Activated naive CD8-positive, alpha-beta T cell treated with anti-CD3 and anti-CD28 coated beads, Interleukin-2, amount 10 ng/mL, durations not matched to agents 7 days and 5 days (primary cell): ENCODE measurements at places on chromosomes 2 and 18. TPM values are rescaled to one million over a fixed set of nuclear protein-coding genes. Genes with fewer than 3 reads are reported as not detected.

FRZB gene
- total RNA-seq = not detected

RUFY4 gene
- total RNA-seq = 3.0 TPM

- H3K4me3 ChIP-seq = no peak overlapping the region
- peaks cover 5% of the 10 kb centered on the region for H3K36me3 ChIP-seq
- no peak for DNase-seq
- peaks cover 2% of the 10 kb centered on the region for H3K4me1 ChIP-seq
- H3K27ac ChIP-seq = no peak overlapping the region
Observed at GRCh38 chr18:74745633-74746403, 148.1 kb downstream of the ZNF407 start.

DNA sequence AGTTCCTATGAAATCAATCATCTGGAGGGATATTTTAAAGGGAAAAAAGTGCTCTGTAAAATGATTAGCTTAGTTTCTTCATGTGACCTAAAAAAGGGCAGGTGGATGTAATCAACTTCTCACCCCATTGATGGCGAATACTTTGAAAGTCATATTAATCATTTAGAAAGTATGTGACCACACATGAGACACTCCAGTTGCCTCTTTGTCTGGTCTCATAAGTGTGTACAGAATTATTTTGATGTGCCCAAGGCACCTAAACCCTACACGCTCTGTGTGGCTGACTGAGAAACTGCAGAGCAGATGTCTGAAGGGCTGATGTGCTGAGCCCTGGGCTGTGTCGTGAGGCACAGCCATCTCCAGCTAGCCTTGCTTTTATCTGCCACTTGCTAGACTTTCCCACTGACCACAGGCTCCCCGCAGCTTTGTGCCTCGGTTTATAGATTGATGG, 26.9 kb downstream of the SGPP2 start:
- H3K27ac ChIP-seq = no peak overlapping the region
- no peaks in the 10 kb centered on the region for H3K27me3 ChIP-seq
- H3K36me3 ChIP-seq = no peaks in the 10 kb centered on the region
- no peak overlapping the region for H3K4me3 ChIP-seq
- no peaks in the 10 kb centered on the region for H3K4me1 ChIP-seq
- no peak for DNase-seq

DNA sequence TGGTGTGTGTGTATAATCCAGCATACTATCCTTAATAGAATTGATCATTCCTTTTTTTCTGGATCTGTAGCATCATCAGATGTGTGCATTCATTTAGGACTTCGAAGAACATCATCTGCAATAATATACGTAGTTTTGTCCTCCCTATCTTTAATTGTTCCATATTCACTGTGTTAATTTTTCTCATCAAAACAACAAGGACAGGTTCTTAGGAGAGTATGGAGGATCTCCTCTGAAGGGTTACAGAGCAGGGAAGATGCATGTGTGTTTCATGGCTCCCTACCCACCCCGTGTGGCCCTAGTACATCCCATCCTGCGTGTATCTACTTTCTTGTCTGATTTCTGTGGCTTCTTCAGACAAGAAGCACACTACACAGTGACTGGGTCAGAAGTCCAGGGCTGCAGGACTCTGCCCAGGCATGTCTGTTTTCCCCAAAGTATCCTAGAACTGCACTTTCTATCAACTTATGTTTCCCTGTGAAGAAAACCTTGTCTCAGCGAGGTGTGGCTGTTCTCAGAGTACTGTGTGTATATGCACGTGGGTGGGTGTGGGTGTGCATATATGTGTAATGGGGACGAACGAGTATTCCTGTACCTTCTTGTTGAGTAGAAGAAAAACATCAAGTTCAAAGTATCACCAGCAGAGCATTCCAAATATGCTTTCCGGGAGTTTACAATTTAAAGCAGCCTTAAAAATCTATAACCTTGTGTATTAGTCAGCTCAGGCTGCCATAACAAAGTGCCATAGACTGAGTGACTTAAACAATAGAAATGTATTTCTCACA, 220.4 kb upstream of the FOSL2 start:
- peaks cover 25% of the 10 kb centered on the region for H3K36me3 ChIP-seq
- no peak for DNase-seq
- peaks cover 3% of the 10 kb centered on the region for H3K4me1 ChIP-seq
- H3K27ac ChIP-seq = no peak overlapping the region

DNA sequence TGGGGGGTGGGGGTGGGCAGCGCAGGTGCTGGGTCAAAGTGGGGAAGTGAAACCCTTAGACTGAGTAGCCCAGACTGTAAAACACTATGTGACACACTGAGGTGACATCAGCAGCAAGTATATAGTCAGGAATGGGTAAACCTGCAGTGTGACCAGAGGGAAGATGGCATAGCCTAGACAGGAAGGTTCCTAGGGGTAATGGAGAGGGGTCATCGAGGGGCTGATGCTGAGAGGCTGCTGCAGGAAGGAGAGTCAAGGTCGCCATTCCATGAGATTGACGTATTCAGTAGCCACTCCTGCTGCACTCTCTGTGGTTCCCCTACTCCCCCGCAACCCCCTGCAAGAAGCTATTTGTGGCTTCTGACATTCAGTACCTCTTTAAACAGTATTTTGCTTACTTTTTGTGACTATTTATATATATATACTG, 111.7 kb downstream of the CHST9 start:
- no peaks in the 10 kb centered on the region for H3K4me1 ChIP-seq
- H3K36me3 ChIP-seq = no peaks in the 10 kb centered on the region
- no peak for DNase-seq
- no peaks in the 10 kb centered on the region for H3K27me3 ChIP-seq
- no peak overlapping the region for H3K4me3 ChIP-seq

GRCh38 chr2:200026332-200027230, 71.2 kb downstream of the MAIP1 start:
- no peaks in the 10 kb centered on the region for H3K36me3 ChIP-seq
- H3K27ac ChIP-seq = no peak overlapping the region
- DNase-seq = no peak
- H3K27me3 ChIP-seq = peaks cover 7% of the 10 kb centered on the region
- H3K4me1 ChIP-seq = peaks cover 4% of the 10 kb centered on the region
- no peak overlapping the region for H3K4me3 ChIP-seq
